ENCODE measurements at places on chromosomes 13 and 19.

DNA sequence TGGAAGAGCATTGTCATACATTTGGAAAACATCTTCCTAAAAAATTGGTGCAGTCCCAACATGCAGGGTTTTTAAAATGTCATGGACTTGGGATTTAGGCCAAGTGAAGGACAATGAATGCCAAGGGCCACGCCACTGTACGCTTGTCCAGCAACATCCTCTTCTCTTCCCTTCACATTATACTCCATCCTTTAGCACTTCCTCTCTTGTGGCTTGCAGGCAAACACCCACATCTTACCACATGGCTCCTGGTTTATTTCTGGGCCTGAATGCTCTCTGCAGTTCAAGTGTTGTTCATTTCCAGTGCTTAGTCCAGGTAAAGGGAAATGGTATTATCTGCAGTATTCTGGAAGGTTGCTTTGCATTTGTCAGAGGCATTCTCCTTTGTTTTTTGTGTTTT lies 45.0 kb downstream of the CBY2 start:
- DNase-seq = no peak

DNA sequence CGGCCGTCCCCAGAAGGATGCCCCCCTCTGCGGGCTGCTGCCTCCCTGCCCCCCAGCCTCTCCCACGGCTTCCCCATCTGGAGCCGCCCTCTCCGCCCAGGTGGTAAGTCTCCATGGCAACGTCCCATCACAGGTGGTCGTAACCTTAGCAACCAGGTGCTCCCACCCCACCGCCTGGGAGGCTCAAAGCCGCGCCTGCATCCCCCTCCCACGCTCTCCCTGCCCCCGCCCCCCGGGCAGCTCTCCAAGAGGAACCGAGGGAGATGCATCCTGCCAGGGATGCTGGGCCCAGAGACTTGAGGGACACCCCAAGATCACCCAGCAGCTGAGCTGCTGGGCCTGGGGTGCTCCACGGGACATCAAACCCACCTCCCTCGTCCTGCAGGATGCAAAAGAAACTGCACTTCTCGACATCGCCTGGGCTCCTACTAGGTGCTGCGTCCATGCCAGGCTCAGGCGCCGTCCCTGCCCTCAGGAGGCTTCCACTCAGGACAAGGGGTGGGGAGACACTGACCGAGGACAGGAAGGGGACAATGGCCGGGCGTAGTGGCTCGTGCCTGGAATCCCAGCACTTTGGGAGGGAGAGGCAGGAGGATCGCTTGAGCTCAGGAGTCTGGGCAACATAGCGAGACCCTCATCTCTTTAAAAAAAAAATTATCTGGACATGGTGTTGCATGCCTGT lies 5.0 kb upstream of the LINGO3 start:
- no peak for DNase-seq

DNA sequence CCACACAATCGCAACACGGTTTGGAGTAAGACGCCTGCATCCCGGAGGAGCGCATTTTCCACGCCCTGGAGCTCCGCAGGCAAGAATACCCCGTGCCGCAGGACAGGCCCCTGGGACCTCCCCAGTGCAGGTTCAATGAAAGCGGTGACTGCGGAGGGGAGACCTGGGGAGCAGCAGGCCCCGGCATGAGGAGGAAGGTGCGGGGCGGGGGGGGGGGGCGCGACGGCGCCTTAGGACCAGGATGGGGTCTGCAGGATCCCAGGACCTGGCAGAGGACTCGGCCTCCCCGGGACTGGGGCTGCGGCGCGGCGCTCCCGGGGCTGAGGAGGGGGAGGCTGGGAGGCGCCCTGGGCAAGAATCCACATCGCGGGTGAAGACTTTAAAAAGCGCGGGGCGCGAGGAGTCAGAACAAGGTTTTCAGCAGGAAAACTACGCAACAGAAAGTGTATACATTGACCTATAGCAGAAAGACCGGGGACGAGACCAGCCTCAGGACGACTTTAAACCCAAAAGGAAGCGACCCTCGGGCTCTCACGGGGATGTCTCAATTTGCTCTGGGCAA lies 432 bp downstream of the ZNF611 start:
- no peak for DNase-seq

- no peak for DNase-seq
These were observed 517 bp upstream of the LTBP4 start for GRCh38 chr19:40600570-40601133.

Measured in stimulated activated CD8-positive, alpha-beta memory T cell treated with anti-CD3 and anti-CD28 coated beads, Interleukin-7, amount 100 ng/mL, for 4 hours (primary cell).